ENCODE measurements at places on chromosomes 5 and 9.
A peak's percentile ranks its signal among the peaks of the same experiment; 100 is the strongest.

DNA sequence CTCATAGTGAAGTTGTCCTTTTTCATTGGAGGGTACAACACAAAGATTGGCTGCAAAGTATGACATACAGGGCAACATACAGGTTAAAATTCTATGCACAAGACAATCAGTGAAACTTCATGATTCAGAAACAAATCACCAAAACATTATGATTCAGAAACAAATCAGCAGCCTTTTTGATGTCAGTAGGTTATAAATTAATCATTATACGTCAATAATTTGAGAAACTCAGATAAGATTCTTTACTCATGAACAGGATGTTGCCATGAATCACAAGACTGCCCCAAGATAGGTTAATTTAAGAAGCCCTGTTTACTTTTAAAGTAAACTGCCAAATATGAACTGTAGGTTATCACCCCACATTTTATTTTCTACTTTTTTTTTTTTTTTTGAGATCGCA is 62.2 kb upstream of the IL33 start:
- no peak for DNase-seq

- DNase-seq = no peak
These were observed 50.1 kb upstream of the POU5F2 start for GRCh38 chr5:93791518-93791972.

DNA sequence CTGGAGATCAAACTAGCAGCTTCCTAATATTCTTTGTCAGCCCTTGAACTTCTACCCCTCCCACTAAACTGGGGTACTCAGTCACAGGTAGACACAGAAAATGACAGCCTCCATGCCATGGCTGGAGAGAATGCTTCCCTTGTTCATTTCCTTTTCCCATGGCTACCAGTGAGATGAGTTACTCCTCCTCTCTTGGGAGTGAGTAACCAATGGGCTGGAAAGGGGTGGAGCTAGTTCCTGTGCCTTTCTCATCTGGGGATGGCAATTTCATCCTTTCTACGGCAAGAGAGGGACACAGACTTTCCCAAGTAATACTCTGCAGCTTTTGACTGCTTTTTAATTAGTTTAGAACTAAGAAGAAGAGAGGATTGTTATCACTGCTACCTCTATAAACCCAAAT is 1045.6 kb upstream of the WWC1 start:
- DNase-seq = no peak

DNA sequence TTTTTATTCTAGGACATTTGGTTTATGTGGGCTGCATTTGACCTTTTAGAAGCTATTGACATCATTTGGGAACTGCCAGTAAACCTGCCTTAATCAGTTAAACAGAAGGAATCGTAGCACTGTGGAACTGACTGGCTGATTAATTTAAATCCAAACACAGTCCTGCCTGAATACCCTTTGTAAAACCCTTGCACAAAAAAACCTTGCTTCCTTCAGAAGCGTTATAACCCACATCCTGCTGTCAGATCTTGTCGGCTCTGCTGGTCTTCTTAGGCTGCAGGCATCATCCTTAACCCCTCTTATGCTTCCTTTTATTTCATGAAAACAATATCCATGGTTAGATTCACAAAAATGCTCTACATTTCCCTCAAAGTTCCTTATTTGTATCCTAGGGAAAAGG is 46.3 kb downstream of the PAM start:
- no peak for DNase-seq

- no peak for DNase-seq
These were observed 13.4 kb downstream of the PCSK5 start for GRCh38 chr9:75903785-75904360.

- no peak for DNase-seq
These were observed 22.2 kb upstream of the CMBL start for GRCh38 chr5:10329820-10330481.

DNA sequence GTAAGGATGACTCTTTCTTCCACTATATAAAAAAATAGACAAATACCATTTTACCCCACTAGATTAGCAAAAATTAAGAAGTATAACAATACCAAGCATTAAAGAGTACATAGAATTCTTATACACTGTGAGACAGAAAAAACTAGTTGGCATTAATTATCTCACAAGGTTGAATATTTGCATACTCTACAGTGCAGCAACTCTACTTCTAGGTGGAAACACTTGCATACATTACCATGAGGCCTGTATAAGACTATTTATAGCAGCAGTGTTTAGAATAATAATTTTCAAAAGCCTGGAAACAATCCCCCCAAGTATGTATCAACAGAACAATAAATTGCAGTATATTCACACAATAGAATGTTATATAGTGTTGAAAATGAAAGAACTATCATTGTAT is 19.0 kb upstream of the PURA start:
- no peak for DNase-seq

- peak; percentile 6 for DNase-seq
These were observed 58.9 kb downstream of the ZNF618 start for GRCh38 chr9:113934829-113935676.

- DNase-seq = no peak
These were observed 117.8 kb downstream of the PTTG1 start for GRCh38 chr5:160539431-160539830.

DNA sequence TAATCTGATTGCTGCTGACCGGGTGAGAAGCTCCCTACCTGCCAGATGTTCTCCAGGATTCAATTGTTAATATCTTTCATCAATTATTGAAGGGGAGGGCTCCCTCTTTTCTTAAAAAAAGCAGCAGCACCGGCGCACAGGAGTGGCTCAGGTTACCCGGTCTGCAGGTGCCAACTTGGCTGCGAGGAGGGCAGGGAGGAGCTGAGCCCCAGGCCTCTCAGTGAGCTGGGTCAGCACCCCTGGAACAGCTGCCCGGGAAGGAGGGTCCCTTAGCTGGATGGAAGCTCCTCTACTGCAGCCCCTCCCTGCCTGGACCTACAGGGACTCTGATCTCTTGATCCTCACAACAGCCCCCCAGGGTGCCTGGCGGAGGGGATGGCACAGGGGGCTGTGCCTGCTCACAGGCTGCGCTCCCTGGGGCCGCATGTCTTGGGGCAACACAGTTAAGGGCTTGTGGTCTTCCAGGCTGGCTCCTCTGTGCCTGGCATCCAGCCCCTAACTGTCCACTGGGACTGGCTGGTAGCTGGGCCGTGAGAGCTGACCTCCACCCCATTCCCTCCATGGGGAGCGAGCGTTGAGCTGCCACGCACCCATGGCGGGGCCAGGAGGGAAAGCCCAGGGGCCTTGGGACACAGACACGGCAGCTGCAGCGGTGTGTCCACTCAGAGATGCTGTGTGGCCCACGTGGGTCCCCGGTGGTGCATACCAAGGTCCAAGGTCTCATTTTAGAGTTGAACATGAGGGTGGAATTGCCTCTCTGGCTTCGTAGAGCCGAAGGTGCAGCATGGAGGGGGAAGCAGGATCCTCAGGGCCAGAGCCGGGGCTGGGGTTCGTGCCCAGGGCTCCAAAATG is 28.6 kb upstream of the TMEM250 start:
- DNase-seq = no peak

- DNase-seq = no peak
These were observed 13.5 kb downstream of the SRFBP1 start for GRCh38 chr5:121975294-121975693.

DNA sequence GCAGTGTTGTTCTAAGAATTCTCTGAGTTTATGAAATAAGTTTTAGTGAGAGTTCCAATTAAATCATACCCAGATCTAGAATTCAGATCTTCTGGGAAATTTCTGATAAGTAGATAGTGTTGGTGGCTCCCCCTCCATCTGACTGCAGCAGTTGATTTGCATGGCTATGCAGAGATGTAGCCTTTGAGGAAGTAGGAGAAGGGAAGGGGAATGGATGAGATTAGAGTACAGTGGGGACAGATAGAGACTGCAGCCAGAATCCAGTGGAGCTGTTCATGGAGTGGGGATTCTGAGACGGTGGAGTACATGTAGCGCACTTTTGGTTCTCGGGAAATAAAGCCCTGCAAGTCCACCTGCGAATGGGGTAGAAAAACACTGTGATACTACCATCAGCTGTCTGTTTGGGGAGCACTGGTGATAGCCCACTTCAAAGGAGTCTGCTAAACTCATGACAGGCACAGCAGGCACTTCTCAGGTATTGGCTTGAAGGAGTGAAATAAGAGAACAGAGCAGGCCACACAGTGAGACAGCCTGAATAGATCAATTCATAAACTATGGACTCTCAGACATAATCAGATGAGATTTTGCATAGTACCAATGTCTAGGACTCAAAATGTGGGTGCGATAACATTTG is 96.8 kb downstream of the ALDH1A1 start:
- no peak for DNase-seq

DNA sequence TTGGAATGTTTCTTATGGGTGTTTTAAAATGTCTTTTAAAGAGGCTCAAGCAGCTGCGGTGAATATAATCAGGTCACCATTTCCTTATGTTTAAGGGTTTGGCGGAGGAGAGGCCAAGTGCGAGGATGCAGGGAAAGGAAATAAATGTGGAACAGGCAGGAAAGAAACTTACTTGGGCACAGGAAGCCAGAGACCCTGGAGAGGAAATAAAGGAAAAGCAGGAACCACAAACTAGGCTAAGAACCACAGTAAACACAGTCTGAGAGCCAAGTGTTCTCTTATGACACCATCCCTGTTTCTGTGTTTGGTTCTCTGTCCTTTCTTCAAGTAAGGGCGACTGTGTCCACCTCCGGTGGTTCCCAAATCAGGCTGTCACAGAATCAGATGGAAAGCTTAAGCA is 166.5 kb downstream of the C9orf152 start:
- no peak for DNase-seq

- DNase-seq = no peak
These were observed 22.8 kb upstream of the DUSP1 start for GRCh38 chr5:172793577-172794488.

GRCh38 chr9:131310833-131311554 is 21.5 kb downstream of the PLPP7 start:
- DNase-seq = peak; percentile 49

DNA sequence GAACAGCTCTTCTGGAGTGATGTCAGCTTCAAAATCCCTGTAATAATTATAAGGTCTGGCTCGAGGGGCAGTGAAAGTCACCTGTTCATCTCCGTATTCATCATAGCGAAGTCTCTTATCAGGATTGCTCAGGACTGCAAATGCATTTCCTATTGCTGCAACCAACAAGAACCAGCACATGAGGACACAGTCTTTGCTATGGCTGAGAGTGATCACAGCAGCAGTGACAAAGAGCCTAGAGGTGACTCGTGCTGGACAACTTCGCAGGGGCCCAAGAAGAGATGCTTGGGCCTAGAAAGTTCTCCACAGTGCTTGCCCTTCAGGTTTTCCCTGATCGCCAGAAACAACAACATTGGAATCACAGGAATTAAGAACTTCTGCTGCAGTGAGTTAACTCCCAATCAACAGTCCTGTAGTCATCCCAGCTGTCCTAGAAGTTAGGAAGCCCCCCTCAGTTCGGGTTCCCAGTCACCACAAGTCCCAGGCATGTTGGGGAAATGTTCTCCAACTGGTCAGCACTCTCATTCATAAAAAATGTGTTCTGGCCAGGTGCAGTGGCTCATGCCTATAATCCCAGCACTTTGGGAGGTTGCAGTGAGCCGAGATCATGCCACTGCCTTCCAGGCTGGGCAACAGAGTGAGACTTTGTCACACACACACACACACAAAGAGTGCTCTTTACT is 13.0 kb downstream of the DNAJC18 start:
- no peak for DNase-seq

- no peak for DNase-seq
These were observed 122.9 kb downstream of the OXCT1 start for GRCh38 chr5:41747301-41747700.

DNA sequence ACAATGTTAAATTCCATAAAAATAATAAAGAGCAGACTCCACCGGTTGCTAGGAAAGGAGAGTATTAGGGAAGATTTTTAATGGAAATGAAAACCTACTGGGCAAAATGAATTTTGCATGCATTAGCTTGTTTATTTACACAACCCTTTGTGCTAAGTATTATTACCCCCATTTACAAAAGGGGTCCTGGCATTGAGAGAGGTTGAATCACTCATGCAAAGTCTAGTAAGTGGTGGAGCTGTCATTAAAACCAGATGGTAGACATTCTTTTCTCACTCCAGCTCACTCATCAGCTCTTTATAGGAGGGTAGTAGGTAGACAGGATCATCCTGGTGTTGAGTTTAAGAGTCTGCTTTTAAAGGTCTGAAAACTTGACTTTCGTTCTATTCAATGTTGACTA is 395.1 kb downstream of the PLK2 start:
- no peak for DNase-seq

GRCh38 chr5:52801329-52801728 is 13.6 kb downstream of the ITGA1 start:
- DNase-seq = no peak

GRCh38 chr9:124257844-124258606 is at the start of gene NEK6:
TSS of gene NEK6 (plus strand) at chr9:124257949. CDS start at chr9:124301965, 44,016 bp downstream.
- peak; percentile 16 for DNase-seq

Data from central memory CD8-positive, alpha-beta T cell (primary cell).